ENCODE measurements at places on chromosomes 1 and 21.

- no peak for DNase-seq
Observed at GRCh38 chr1:104264521-104264920, 514.8 kb downstream of the AMY1C start.

GRCh38 chr1:157137408-157138219 is 581 bp downstream of the ETV3 start:
- peak; percentile 22 for DNase-seq

GRCh38 chr1:60287536-60287935 is 214.0 kb upstream of the C1orf87 start:
- DNase-seq, result no peak

DNA sequence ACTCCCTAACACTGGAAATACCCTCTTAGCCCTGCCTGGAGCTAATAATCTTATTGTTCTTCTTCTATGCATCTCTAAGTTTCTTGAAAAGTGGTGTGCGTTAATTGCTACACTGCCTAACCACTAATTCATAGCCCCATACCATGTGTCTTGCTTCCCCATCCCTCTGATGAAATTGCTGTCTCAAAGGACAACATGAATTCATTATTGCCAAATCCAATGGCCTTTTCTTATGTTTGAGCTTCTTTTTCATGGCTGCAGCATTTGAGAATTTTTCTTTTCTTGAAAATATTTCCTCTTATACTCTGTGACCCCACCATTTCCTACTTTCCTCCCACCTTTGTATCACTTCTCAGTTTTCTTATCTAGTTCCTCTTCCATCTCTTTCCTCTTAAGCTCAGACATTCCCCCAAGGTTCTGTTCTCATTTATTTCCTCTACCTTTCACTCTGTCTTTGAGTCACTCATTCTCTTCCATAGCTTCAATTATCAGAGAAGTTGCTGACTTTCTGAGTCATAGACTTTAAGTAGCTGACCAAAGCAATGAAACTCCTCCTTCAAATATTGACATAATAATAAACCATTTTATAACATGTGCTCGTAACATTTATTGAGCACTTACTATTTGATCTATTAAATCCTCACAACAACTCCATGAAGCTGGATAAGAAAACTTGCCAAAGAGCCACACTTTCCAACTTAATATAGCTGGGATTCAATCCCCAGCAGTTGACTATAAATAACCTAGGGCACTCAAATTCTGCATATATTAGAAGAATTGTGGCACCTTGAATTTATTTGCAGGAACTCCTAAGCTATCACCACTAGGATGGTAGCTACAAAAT is 35.5 kb upstream of the ATP6V1G3 start:
- DNase-seq, result no peak

GRCh38 chr1:52907068-52907811 is 14.3 kb downstream of the ECHDC2 start:
- DNase-seq, result no peak

- peak; percentile 37 for DNase-seq
Observed at GRCh38 chr1:2148691-2149090, 45.9 kb downstream of the FAAP20 start.

DNA sequence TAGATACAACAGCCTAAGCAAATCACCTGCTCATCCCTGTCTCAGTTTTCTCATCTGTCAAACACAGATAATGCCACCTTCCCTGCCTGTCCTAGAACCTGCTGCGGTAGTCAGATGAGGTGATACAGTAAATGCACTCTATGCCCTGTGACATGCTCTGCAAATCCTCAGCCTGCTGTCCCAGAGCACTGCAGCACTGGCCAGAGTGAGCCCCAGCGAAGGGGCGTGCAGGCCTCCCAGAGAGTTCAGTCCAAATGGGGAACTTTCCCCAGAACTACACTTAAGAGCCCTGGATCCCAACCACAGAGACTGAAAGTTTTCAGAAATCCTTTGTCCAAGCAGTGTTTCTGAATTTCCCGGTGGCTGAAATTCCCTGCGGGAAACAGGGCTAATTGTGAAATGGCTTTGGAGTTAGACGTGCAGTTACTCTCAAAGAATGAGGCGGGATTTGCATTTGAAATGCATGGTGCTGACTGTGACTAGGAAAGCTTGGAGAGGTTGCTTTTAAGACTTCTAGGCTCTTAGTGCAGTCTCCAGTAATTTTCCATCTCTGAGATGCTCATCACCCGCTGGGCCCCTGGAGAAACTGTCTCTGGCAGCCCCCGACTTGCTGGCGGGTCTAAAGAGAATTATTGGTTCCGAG is 206.5 kb upstream of the AJAP1 start:
- DNase-seq, result no peak

- no peak for DNase-seq
Observed at GRCh38 chr21:41029571-41029970, 138.4 kb upstream of the BACE2 start.

- DNase-seq, result no peak
Observed at GRCh38 chr1:206716870-206717673, 32.4 kb downstream of the MAPKAPK2 start.

DNA sequence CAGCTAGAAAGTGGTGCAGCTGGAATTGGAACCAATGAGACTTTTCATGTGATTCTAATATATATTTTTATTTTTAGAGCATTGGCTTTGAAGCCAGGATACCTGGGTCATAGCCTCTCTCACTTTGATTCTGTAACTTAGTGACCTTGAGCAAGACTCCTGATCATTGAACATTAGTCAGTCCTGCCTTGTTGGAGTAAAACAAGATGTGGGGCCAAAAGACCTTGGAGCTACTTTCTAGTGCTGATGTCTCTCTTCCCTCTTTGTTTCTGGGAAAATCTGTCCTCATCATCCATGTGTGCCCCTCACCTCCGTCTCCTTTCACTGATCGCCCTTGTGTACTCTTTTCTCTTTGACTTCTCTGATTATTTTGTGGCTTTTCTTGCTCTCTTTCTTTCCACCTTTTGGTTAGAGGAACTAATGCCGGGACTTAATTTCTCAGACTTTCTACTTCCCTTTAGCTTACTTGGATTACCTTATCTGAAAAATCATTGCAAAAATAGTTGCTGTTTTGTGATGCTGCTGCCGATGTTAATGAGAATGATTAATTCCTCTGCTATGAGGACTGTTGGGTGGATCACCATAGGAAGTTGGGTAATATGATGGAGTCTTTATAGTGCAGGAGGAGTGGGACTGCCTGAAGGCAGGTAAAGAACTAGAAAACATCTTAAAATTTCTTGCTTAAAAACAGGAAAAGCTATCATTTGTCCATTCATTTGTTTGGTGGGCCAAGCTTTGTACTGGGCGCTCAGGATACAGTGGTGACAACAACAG is 72.0 kb downstream of the NOS1AP start:
- DNase-seq, result peak; percentile 28

DNA sequence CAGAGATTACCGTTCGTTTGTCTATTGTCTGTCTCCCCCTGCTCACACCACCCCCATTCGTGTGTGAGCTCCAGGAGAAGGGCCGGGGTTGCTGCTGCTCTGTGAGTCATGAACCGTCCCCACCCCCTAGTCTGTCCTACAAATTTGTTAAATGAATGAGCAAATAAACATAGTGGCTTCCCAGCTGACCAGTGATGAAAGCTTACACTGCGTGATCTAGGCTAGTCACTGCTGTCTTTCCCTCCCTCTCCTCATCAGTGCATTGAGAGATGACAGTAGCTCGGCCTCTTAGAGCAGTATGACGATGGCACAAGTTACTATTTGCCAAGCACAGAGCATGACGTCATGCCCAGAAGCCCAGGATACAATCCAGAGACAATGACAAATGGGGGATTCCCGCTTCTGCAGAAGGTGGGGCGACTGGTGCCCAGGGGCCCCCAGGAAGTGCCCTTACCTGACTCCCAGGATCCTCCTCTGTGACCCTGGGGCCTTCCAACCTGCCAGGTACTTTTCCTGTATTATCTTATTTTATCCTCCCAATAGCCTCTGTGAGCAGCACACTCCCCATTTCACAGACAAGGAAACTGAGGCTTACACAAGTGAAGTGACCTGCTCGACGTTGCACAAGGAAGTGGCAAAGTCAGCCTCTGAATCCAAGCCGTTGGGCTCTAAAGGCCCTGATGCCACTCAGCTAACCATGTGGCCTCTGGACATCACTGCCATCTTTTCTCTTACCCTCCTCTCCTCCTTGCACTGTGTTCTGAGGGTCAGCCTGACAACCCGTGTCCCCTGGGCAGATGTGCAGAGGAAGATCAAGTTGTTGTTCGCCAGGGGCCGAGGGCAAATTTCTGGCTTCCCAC is 8.6 kb upstream of the EPHA2 start:
- peak; percentile 96 for DNase-seq

- DNase-seq, result no peak
Observed at GRCh38 chr1:183138301-183138700, 47.8 kb upstream of the LAMC2 start.

DNA sequence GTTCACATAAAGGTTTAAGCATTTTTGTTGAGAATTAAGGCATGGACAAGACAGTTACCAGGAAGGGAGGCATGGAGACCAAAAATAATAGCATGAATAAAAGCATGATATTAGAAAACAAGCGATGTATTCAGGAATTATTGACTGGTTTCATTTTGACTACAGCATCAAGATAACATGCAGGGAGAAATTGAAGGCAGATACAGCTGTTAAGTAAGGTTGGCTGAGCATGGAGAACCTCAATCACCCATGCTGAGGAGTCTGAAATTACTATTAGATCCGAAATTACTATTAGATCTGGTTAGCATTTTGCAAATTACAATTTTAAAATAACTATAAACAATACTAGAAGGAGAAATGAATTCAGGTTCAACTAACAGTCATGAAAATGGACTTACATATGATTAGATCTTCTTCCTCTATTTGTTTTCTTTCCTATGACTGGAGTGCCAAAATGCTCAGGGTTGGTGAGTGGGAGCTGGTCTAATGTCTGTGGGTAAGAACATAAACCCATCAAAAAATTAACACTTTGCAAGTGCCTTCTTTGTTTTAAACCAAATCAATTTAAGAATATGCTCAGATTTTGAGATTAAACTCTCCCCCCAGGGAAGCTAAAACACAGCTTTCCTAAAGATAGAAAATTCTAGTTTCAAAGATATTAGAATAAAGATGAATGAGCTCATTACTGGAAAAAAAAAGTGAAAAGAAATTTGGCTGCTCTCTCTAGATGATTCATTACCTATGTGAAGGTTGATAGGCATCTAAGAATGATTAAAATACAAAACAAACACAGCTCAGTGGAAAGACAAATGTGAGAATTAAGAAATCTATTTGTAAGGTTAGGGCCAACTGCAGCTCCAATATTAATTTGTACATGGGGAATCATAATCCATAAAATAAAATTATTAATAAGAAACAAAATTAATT is 81.7 kb downstream of the ARID4B start:
- DNase-seq, result no peak

DNA sequence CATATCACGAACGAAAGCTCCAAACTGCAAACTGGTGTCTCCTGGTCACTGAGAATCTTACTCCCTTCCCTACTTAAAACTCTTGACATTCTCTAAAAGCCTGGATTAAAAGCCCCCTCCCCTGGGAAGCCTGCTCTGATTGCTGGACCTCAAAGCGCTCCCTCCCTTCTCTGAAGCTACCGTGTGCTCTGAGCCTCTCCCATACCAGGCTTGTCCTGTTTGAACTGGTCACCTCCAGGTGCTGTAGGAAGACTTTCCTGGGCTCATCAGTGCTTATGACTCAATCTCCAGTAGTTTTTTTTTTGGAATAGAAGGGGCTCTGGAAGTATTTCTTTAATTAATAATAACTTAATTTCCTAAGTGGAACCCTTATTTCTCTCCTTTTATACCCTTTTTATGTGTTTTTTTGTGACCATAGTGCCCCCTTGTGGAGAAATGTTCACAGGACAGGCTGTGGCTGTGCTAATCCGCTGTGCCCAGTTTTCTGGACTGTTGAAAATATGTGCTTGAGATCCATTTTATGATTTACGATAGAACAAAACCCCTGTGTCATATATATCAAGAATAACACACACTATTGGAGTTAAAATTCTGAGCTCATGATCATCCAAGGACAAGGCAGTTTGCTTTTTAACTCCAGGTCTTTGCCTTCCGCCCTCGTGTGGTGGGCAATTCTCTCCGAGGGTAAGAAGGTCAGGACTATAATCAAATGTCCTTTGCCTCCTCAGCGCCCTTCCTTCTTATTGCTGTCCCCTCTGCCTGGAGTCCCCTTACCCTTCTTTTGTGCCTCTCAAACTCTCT is 16.9 kb downstream of the MTARC1 start:
- DNase-seq, result no peak

GRCh38 chr1:207742850-207743555 is 8.9 kb upstream of the CD46 start:
- DNase-seq, result no peak

DNA sequence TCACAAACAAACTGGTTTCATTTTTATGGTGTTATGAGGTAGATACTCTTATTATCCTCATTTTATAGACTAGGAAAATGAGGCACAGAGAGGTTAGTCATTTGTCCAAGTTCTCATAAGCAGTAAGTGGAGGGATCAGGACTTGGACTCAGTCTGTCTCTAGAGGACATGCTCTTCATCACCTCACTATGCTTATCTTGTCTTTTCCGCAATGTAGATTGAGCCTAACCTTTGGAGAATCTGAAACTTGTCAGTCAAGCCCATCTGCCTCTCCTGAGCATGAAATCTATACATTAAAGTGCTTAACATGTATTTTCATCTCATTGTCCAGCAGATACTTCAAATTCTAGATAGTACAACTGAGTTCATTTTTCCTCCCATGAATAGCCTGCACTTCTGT is 11.8 kb upstream of the CDC14A start:
- DNase-seq, result no peak

DNA sequence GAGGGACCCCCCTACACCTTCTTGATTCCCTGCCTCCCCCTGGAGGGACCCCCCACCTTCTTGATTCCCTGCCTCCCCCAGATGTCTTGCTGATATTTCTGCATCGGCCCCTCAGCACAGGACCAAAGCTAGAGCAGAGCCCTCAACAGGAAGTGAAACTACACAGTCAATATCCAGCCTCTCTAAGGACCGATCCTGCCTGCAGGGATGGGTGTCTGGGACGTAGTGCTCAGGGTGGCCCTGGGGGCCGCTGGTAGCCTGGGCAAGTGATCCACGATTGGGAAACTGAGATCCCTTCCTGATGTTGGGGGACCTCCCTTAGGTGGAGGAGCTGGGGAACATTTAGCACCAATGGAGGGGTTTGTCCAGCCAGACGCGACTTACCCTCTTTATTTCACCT is 3.9 kb upstream of the LEFTY2 start:
- no peak for DNase-seq

- peak; percentile 71 for DNase-seq
Observed at GRCh38 chr1:7646981-7647901, 123.9 kb upstream of the VAMP3 start.

DNA sequence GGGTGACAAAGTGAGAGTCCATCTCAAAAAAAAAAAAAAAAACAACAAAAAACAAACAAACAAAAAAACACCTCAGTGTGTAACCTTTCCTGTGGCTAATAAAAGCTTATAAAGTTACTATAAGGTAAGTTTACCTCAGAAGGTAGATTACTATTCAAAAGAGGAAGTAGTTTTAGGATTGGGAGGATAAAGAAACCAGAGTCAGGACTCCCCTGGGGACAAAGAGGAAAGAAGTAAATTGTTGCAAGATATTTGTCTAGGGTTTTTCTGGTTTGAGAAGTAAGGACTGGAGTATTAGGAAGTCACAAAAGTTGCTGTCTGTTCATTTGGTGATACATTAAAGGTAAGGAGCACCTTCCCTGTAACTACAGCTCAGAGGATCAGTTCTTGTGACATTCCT is 23.8 kb upstream of the CENPF start:
- no peak for DNase-seq

- DNase-seq, result no peak
Observed at GRCh38 chr1:218948446-218948845, 225.2 kb upstream of the LYPLAL1 start.

- no peak for DNase-seq
Observed at GRCh38 chr1:162921311-162921710, 60.3 kb upstream of the CCDC190 start.

GRCh38 chr1:174940646-174941175 is 59.0 kb upstream of the CACYBP start:
- DNase-seq, result no peak

Measured in Daoy (cell line).